Stimulated activated CD4-positive, alpha-beta T cell treated with anti-CD3 and anti-CD28 coated beads, TNF-alpha, amount 100 ng/mL, for 4 hours (primary cell): ENCODE measurements at places on chromosomes 13 and 19.
A peak's percentile ranks its signal among the peaks of the same experiment; 100 is the strongest.

DNA sequence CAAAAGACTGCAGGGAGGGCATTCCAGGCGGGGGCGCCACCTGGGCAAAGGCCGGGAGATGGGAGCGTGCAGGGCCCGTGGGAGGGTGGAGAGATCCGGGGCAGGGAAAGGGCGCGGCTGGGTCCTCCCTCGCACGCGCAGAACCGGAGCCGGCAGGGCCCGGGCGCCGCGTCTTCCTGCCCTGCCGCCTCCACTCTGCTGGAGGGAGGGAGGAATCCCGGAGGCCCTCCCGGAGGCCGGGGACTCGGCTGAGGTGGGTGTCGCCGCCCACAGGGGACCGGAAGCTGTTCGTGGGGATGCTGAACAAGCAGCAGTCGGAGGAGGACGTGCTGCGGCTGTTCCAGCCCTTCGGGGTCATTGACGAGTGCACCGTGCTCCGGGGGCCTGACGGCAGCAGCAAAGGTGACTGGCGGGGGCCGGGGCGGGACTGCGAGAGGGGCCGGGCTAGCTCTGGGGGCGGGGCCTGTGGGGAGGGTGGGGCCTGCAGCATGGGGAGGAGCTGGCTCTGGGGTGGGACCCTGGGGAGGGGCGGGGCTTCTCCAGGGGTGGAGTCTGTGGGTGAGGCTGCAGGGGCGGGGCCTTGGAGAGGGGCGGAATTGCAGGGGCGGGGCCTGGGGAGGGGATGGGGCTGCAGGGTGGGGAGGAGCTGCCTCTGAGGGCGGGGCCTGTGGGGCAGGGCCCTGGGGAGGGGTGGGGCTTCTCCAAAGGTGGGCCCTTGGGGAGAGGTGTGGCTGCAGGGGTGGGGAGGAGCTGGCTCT, 51.3 kb downstream of the CELF5 start:
- peak; percentile 86 for DNase-seq

- no peak for DNase-seq
These were observed 89.9 kb upstream of the MAB21L1 start for GRCh38 chr13:35566340-35566739.

- DNase-seq, result no peak
These were observed 44.2 kb downstream of the TBC1D4 start for GRCh38 chr13:75437582-75438318.

GRCh38 chr13:47289567-47289966, 392.7 kb upstream of the HTR2A start:
- no peak for DNase-seq

- no peak for DNase-seq
These were observed 52.9 kb downstream of the OR10H4 start for GRCh38 chr19:16001481-16002312.

GRCh38 chr19:3207461-3208242, 16.8 kb upstream of the CELF5 start:
- no peak for DNase-seq

GRCh38 chr19:518598-519231, 11.4 kb downstream of the TPGS1 start:
- peak; percentile 42 for DNase-seq

DNA sequence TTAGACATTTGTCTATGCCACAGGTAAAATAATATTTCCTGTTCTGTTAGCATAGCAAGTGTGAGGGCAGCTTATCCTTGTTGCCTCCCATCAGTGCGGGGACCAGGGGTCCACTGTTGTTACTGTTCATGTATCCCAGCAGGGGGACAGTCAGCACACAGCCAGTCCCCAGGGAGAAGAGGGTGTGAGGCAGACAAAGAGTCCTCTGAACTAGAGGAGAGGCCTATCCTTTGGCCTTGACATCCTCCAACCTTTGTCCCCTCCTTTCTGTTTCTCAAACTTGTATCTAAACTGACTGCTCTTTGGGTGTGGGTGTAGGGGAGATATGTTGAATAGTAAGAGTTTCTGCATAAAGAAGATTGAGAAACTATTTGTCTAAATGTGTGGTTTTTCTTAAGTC, 2.9 kb upstream of the GPR18 start:
- DNase-seq, result no peak

DNA sequence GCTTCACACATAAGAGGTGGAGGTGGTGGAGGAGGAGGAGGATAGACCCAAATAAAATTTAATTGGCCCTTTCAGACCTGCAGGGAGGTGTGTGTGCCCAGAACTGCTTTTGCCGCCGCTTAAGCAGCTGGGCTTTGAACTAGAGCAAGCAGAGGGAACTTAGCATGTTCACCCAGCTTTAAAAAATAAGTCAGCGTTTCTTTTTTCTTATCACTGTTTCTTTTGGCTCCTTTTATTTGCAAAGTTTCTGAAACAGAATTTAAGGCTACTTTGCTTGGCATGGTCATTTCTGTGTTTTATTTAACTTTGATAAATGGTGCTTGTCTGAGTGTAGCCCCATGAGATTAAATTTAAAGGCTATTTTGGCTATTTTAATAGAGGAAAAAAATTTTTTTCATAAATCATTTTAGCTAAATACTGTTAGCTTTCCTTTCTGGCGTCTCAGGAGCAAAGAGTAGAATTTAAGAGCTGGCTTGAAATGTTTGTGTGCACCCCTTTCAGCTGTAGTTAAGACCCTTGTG, 43.3 kb upstream of the RNF113B start:
- DNase-seq, result no peak

DNA sequence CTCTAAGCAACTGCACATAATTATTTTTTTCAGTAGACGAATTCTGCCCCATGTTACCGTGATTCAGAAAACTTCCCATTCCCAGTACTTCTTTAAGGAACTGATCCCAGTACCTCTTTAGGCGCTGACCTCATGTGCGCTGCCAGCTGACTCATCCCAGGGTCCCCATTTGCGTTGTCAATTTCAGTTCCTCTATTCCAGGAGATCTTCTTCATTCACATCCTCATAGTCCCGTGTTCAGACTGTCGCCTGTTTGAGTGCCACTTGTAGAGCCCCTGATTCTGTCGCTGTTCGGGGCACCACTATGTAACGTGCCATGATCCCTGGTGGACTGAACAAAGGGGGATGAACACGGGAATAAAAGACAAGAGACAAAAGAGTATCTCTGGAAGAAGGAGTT, 16.4 kb downstream of the FPR3 start:
- no peak for DNase-seq

GRCh38 chr19:44735011-44735410, 13.5 kb upstream of the BCL3 start:
- no peak for DNase-seq

DNA sequence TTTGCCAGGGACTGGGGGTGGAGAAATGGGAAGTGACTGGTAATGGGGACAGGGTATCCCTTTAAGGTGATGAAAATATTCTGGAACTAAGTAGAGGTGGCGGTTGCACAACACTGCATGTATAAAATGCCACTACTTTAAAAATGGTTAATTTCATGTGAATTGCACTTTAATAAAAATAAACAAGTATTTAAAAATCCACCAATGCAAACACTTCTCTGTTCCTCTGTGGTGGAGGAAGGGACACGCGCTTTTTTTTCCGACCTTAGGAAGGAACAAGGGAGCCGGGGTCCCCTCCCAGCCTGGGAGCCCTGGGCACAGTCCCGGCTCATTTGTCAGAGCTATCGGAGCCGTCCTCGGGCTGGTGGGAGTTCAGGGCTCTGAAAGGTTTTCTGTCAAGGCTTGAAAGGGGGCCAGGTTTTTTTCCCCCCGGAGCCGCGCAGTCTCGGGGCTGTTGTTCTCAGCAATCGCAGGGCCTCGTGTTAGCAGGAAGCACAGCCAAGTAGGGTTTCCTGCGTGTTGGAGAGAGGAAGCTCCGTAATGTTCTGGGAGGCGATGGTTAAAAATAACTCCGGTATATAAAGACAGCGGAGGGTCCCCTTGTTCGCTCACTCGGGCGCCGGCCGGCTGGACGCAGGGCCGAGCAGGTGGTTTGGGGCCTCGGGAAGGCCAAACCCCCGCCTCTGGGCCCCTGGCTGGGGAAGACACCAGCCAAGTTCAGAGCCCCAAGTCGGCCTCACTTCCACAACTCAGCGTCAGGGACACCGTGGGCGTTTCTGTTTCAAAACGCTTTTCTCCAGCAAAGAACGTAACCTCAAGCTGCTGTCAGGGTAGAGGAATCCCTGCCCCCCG, 41.2 kb upstream of the KLF2 start:
- DNase-seq, result peak; percentile 50

GRCh38 chr13:37047032-37047431, 12.5 kb downstream of the SUPT20H start:
- DNase-seq, result no peak

GRCh38 chr19:35466259-35466658, 18.2 kb downstream of the FFAR2 start:
- no peak for DNase-seq

DNA sequence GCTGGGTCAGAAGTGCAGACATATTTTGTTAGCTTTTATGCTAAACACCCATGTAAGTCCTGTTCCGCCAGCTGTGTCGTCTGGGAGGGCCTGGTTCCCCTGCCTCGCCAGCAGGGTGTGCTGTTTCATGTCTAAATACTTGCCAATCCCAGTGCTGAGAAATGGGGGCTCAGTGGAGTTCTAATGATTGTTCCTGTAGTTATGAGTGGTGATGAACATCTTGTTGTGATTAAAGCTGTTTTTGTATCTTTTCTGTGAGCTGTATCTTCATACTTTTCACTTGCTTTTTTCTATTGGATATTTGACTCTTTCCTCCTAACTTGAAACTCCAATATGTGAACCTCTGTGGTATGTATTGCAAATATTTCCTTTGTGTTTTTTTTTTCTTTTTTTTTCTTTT, 32.7 kb downstream of the KDM4B start:
- DNase-seq, result no peak

GRCh38 chr13:66659286-66659685, 570.9 kb downstream of the PCDH9 start:
- no peak for DNase-seq

DNA sequence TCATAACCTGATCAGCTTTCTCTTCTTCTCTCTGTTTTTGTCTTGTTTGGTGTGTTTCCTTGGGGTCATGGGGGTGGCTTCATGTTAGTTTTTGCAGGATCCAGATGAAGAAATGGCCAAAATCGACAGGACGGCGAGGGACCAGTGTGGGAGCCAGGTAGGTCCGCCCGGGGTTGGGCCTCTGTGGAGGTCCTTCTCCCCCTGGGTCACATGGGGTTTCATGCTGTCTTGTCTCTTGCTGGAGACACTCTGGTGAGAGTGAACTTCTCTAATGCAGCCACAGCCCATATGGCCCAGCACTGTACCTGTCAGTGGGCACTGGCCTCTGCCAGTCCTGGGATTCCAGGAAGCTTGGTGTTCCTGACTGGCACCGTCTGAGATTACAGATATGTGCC, 1.1 kb downstream of the CCNE1 start:
- no peak for DNase-seq

DNA sequence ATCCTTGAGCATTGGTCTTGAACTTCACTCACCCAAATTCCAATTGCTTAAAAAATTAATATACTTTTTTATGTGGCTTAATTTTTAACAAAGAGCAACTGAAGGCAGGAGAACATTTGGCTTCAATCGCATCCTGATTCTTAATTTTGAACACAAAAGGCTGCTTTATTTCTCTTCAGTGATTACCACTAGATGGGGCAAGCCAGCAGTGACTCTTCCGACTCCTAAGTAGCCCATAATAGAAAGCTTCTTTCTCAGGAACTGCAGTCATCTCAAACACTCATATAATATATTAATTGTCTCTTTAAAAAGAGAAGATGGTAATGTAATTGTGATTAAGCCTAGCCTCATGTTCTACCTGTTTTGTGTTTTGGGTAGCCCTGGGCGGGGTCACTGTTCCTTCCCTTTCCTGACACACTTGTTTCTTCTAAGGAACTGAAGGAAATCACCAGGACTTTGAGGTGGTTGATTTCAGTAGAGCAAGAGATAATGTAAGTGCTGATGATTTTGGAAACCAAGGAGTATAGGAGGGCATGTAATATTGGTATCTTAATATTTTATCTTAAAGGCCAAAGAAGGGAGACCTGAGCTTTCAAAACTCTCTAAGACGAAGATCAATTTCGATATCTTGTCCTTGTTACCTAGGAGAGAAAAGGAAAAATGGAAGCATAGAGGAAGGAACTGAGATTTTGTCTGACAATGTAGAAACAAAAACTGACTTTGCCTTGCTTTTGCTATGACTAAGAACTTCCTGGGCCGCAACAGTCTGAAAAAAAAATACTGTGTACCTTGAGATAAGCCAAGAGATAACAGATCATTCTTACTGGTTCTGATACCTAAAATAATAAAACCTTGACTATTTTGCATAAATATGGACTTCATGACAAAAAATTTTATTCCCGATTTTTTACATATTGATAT, 73.1 kb downstream of the TNFSF13B start:
- DNase-seq, result no peak

- no peak for DNase-seq
These were observed 254.7 kb upstream of the SGCG start for GRCh38 chr13:22925881-22926747.

- no peak for DNase-seq
These were observed 1.6 kb downstream of the SLC46A3 start for GRCh38 chr13:28717170-28717569.

GRCh38 chr19:11506967-11507366, 1.3 kb upstream of the ZNF653 start:
- no peak for DNase-seq

DNA sequence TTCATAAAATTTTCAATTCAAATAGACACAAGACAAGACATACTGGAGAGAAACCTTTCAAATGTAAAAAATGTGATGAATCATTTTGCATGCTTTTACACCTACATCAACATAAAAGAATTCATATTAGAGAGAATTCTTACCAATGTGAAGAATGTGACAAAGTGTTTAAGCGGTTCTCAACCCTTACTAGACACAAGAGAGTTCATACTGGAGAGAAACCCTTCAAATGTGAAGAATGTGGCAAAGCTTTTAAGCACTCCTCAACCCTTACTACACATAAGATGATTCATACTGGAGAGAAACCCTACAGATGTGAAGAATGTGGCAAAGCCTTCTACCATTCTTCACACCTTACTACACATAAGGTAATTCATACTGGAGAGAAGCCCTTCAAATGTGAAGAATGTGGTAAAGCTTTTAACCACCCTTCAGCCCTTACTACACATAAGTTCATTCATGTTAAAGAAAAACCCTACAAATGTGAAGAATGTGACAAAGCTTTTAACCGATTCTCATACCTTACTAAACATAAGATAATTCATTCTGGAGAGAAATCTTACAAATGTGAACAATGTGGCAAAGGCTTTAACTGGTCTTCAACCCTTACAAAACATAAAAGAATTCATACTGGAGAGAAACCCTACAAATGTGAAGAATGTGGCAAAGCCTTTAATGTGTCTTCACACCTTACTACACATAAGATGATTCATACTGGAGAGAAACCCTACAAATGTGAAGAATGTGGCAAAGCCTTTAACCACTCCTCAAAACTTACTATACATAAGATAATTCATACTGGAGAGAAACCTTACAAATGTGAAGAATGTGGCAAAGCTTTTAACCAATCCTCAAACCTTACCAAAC, 24.6 kb upstream of the ZNF431 start:
- DNase-seq, result no peak

- no peak for DNase-seq
These were observed 44.9 kb downstream of the DIAPH3 start for GRCh38 chr13:60118696-60119400.

GRCh38 chr19:45314708-45315245, 7.9 kb downstream of the CKM start:
- no peak for DNase-seq
